ENCODE measurements at places on chromosomes 2 and 18.

DNA sequence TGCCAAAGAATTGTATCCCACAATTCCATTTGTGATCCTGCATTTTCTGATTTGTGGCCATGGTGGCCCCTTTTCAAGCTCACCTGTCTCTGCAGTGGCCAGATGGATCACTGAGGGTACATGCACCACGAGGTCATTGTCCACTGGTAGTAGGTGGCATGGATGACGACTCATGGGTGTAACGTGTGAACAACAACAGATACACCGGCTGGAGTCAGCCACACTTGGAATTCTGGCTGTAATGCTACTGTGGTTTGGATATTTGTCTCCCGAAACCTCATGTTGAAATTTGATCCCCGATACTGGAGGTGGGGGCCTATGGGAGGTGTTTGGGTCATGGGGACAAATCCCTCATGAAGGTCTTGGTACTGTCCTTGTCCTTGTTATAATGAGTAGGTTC lies 102.2 kb upstream of the TAF1B start:
- no peak for DNase-seq

DNA sequence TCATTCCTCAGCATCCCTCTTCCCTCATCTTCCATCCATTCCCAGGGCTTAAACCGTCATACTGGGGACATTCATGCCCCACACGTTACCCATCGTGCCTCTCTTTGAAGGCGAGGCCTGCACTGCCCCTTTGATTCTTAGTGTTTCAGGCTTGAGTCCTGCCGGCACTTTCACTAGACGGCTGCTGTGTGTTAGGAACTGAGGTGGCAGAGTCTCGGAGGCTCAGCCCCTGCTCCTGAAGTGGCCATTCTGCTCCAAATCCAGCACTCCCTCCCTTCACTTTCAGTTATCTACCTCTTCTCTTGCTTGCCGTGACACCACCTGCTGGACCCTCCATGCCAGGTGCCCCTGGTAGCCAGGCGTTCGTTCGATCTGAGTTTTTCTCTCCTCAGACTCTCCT lies 43.0 kb downstream of the GRHL1 start:
- DNase-seq, result no peak

GRCh38 chr2:144211826-144212225 lies 308.1 kb downstream of the ZEB2 start:
- no peak for DNase-seq

GRCh38 chr2:101361522-101361921 lies 25.8 kb downstream of the CREG2 start:
- no peak for DNase-seq

- no peak for DNase-seq
Observed at GRCh38 chr18:41618147-41618546, 336.9 kb upstream of the PIK3C3 start.

- DNase-seq, result no peak
Observed at GRCh38 chr2:233112776-233113452, 52.8 kb downstream of the INPP5D start.
